ENCODE measurements at places on chromosomes 5 and 9.

- peak; percentile 80 for DNase-seq
Measured at GRCh38 chr9:38227061-38227540, 158.1 kb upstream of the SHB start.

- DNase-seq = no peak
Measured at GRCh38 chr5:152547202-152547601, 142.1 kb upstream of the NMUR2 start.

GRCh38 chr9:83444110-83444509 lies 94.1 kb downstream of the FRMD3 start:
- DNase-seq = no peak

DNA sequence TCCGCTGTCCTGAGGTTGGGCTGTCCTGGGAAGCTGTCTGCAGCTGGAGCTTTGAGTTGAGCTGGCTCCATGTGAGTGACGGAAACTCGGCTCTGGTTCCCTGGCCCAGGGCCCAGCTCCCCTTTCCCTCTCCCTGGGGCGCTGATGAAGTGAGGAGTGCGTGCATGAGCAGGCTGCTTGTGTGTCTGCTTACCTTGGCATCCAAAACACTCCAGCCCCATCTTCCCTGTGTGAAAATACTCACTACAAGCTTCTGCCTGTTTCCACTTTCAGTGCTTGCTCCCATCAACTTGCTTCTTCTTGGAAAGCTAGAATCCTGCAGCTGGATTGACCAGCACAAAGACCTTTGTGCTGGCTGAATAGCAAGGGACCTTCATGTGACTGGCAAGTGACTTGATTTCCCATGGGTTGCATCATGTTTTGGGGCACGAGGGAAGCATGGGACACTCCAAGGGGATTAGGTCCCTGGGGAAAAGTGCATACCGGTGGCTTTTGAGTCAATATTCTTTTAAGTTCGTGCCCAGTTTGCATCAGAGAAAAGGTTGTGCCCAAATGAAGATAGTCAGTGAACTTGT lies 198.1 kb downstream of the GADD45G start:
- no peak for DNase-seq

DNA sequence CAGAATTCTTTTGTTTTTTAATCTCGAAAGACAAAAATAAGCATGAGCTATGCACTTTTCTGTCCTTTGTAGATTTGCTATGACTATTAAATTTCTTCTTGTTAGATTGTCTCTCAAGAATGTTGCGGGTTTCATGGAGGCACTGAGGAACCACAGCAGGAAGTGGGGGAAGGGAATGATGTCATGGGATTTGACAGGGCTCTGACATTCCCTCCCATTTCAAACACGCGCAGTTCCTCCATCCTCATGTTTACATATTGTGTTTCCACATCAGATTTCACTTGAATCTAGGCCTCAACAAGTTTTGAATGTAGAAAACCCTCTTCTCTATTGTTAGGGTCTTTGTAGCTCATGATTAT lies 154.8 kb downstream of the PALM2AKAP2 start:
- no peak for DNase-seq

DNA sequence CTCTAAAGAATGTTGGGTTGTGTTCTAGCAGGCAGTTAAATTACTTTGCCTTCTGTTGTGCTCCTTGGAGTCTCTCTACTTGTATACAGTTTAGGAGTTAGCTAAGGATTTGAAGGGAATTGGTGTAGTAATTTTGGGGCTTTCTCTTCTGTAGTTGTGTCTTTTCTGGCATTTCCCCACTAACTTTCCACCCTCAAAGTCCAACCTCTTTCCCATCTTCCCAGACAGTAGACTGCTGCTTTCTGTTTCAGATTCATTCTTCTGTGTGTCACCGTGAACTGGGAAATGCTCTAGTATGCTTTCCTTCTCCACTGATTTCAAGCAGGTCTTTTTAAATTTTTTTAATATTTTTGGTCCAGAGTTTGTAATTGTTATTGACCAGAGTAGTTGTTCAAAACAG lies 4.5 kb upstream of the ANGPTL2 start:
- DNase-seq = no peak

DNA sequence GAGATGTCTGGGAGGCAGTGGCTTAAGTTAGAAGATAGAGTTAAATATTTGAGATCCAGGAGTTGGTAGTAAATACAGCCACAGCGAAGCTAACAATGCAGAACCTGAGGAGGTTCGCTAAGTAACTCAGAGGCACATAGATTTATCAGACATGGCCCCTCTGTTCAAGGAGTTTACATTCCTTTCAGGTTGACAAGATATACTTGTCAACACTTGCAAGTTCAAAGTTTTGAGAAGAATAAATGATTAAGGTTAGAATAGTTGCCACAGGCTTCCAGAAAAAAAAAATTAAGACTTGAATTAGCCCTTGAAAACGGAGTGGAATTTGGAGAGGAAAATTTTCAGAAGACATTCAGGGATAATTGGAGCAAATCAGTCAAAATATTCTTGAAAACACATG lies 658.3 kb upstream of the WWC1 start:
- DNase-seq = no peak

DNA sequence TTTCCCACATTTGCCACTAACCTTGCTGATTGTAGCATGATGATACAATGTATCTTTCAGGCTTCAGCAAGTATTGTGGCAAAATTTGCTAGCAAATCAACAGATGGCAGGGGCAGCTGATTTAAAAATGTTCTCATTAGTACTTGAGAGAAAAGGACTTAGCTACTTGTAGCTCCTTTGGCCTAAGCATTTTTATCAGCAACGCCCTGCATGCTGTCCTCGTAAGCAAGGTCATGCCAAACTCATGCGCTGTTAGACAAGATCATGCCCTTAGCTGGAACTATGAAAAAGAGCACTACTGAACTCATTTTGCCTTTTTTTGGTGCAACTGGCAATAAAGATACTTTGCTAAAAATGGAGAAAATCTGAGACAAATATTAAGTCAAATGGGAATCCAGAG lies 197.1 kb downstream of the ICE1 start:
- no peak for DNase-seq

GRCh38 chr5:40093550-40093949 lies 586.2 kb upstream of the PTGER4 start:
- DNase-seq = no peak

DNA sequence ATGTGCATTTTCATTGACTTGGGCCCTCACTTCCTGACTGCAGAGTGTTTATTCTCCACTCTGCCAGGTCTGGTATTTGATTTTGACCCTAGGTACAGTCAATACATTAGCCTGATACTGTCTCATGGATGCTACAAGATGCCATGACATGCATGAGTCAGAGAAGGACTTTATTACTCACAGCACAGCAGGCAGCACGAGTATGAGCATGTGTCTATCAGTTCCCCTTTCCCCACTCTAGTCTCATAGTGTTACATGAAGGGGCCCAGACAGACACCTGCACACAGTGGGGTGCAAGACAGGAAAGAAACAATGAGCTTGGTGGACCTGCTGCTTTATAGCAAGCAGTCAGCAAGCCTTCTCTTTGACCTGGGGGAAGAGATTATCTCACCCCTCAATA lies 19.6 kb downstream of the ITGA2 start:
- DNase-seq = no peak

DNA sequence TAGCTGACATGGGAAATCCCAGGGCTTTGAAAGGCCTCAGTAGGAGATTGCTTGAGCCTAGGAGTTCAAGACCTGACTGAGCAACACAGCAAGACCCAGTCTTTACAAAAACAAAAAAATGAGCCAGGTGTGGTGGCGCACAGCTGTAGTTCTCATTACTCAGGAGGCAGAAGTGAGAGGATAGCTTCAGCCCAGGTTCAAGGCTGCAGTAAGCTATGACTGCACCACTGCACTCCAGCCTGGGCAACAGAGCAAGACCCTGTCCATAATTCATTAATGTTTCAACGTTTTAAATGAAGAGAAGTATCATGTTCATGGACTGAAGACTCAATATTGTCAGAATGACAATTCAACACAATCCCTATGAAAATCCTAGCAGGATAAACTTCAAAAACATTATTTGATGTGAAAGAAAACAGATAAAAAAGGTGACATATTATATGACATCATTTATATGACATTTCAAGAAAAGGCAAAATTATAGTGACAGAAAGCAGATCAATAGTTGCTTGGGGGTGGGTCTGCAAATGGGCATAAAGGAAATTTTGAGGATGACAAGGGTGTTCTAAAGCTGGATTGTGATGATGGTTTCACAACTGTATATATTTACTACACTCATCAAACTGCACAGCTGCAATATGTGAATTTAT lies 3.7 kb downstream of the KIF3A start:
- no peak for DNase-seq

DNA sequence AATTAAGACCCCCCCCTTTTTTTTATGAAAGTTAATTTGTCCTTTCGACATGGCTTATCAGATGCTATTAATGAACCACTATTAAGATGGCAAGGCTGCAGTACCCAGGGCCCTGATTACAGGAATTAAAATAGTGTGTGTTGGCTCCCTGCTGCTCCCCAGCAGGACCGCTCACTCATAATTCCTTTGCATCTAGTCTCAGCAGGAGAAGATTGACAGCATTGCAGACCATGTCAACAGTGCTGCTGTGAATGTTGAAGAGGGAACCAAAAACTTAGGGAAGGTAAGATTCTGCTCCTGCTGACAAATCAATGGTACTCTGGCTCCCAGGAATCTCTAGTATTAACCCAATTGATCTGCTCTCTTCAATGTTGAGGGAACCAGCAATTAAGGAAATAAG lies 61.0 kb downstream of the STX17 start:
- DNase-seq = no peak

DNA sequence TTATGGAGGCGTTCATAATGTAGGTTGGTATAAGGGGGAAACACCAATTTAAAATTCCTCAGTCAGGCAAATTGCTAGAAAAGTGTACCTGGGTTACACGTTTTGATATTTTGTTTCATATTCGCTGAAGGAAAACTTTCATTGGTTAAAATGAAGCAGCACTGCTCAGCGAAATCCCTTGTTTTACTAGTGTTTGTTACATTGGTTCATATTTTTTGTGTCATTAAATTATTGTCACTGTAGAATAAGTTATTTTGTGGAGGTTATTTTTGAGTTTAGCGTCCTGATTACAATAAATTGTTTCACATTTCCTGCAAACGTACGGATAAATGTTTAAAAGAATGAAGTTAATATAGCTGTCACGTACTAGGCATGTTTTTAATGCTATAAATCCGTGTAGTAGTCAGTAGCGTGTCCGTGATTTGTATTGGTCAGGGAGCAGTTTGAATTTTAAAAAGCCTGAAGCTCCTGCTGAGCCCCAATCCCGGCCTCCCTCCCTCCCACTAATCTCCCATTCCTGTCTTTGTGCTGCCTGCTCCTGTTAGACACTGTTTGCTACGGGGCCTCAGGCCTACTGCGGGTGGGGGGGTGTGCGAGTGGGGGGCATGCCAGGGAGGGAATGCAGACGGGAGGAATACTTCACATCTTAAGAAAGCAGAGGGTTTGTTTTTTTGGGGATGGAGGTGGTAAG lies 2.0 kb downstream of the NIPBL start:
- no peak for DNase-seq

DNA sequence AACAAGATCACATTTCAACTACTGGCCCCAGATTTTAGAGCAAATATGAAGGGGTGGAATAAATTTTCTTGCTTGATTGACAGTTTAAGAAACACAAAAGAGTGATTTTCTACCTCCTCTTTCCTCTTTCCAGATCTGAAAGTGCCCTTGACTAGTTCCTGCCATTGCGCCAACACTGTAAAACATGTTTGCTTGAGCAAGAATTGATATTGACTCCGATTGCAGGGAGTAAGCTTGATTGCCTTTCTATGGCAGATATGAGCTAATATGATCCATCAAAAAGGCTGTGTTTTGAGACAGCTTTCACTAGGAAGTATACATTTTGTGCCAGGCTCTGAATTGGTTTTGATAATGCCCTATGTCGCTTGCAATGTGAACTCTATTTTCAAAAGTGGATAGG lies 508.8 kb downstream of the SEMA5A start:
- DNase-seq = no peak

DNA sequence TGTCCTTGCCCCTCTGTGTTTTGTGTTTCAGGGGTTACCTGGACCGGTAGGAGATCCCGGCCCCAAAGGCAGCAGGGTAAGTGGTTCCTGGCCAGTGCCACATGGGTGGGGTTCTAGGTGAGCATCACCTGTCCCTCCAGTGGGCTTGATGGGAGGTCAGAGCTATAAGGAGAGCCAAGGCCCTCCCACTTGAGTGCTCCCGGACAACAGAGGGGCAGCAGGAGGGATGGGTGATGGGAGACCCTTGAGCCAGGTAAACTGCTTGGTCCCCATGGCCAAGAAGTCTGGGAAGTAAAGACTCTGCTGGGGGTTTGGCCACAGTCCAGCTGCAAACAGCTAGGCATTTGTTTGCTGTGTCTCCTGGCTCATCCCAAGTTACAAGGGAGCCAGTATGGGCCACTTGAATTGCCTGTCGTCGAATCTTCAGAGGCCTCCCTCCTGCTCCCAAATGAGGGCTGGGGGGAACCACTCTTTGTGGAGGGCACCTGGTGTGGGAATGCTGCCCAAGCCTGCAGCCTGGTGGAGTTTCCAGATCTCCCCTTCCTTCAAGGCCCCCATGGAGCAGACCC lies 51.0 kb downstream of the COL27A1 start:
- no peak for DNase-seq

- DNase-seq = no peak
Measured at GRCh38 chr5:95411474-95411873, 20.3 kb downstream of the FAM81B start.

- no peak for DNase-seq
Measured at GRCh38 chr5:67286006-67286405, 89.4 kb upstream of the CD180 start.

- DNase-seq = no peak
Measured at GRCh38 chr9:69494763-69495162, 169.7 kb downstream of the ENTREP1 start.

DNA sequence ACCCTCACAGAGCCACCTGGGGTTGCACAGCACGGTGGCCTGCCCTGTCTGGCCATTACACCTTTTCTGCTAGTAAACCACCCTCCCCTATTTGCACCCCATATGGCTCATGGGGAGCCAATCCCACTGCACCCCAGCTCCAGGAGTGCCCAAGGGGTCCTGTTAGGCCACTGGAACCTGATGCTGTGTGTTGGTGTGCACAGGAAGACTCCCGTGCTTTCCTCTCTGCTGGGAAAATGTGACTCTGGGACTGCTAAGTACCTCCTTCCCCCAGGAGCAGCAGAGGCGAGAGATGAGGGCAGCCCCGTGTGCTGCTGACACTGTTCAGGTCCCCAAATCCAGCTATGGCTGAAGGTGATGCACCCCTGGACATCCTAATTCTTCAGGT lies 126.3 kb downstream of the ADAMTS2 start:
- no peak for DNase-seq

GRCh38 chr9:129258823-129259301 lies 80.8 kb upstream of the IER5L start:
- no peak for DNase-seq

All from NCI-H1417 treated with DMSO at 0.1 percent for 48 hours (cell line).